ENCODE measurements at places on chromosomes 3 and 15.

DNA sequence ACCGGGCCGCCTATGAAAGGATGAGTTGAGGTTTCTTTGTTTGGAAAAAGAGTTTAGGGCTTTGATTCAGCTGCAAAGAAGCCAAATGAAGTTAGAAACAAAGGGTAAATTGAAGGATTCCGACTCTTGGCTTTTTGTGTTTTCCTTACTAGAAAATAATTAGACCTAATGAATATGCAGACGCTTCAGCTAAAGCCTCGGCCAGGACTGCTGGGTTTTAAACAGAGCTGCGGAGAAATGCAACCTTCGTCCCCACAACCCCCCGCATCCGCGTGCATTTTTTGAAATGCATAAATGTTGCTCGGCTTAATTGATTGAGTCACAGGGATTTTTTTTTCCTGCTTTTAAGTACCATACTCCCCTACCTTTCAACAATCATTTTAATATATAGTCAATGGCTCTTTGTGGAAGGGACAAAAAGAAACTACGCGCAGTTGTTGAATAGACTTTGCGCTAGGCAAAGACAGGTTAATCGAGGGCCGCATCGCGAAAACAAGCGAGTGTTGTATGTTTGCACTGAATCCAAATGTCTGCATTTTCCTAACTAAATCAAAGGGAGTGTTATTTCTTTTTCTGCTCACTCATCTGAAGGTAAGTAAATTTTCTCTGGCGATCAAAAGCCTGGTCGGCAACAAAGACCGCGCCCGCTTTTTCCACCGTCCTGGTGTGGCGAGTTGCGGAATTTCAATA is 1.3 kb upstream of the ZIC4 start:
- DNase-seq: no peak

- DNase-seq: no peak
Observed at GRCh38 chr3:124322966-124323365, 331.0 kb upstream of the ROPN1 start.

- no peak for DNase-seq
Observed at GRCh38 chr3:141859651-141860050, 16.8 kb upstream of the ATP1B3 start.

GRCh38 chr15:59532770-59533379 is 78.7 kb upstream of the GCNT3 start:
- no peak for DNase-seq

DNA sequence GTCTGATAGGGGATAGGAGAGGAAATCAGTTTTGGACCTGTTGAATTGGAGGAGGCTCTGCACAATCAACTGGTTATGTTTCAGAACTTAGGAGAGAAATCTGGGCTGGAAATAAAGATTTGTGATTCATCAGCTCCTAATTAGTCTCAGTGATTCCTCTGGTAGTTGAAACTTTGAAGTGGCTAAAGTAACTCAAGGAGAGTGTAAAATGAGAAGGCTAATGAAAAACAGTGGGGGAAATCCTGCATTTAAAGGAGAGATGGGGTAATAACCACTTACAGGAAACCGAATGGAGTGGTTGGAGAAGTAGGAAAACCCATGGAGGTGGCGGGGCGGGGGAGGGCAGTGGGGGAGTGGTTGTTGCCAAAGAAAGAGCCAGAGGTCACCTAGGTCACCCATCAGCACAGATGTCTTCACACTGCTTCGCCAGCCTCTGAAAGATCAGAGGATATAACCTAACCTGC is 32.6 kb downstream of the MAP2K5 start:
- DNase-seq: no peak

DNA sequence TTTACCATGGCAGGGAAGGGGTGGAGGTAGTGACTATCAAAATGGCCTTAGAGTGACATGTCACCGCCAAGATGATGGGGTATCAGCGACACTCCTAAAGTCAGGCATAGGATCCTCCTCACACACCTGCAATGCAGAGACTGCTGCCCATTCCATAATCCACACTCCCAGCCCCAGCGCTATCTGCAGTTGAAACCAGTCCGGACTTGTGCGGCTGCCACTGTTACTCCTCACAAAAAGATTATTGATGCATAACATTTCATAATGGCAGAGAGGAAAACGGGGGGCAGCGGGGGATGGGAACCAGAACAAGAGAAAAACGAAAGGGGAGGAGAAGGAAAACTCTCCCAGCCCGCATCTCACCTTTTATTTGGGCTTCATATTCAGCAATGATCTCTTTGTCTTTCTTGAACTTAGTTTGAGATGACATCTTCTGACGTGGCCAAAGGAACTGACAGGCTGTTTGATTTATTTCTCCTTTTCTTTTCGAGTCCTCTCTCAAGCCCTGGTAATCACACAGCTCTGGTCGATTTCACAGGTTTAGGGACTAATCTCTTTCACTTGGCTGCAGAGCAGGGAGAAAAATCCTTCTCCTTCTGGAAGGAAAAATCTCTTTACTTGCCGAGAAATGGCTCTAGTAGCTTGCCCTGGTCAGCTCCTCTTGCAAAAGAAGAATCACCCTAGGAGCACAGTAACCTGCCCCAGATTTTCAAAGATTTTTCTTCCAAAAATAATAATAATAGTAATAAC is 749 bp downstream of the SRGAP3 start:
- DNase-seq: no peak

- no peak for DNase-seq
Observed at GRCh38 chr3:13506239-13506638, 26.1 kb downstream of the HDAC11 start.
